Tongue (tissue), 3 donors: ENCODE measurements at places on chromosomes 2 and 18.

DNA sequence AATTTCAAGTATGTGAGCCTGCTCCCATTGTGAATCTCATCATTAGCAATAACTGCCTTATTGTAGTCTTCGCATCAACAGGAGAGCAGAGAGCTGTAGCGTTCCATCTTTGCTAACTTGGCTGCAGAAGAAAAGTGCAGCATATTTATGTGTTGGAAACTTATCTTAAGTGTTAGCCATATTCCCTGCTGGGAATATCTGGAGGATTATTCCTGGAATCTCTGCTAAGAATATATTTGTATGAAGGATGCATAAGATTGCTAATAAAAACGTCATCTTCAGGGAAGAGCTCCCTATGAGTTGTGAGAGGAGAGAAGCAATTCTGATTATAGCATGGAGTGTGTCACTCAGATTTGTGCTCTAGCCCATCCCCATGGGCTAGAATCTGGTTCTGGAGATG is 115.1 kb upstream of the REG3G start:
- DNase-seq = no peak

- DNase-seq = peak; percentile 33
Observed at GRCh38 chr2:84807063-84807485, 73.8 kb downstream of the TRABD2A start.

DNA sequence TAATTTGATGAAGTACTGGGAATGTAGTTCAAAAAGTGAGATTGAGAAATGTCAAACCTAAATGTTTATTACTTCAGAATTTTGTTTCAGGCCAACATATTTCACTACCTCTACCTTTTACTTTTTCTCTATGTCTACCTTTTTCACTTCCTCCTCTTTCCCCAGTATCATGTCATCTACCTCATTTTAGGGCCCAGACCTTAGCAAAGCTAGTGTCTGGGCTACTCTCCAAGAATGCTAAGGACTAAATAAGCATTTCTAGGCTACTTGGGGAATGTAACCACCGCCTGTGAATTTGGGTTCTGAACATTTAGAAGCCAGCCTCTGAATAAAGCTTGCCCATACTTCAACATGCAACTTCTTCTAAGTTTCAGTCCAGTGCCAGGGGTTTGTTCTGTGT is 330.4 kb downstream of the SLC4A3 start:
- no peak for DNase-seq

GRCh38 chr2:138727956-138728355 is 52.2 kb downstream of the NXPH2 start:
- no peak for DNase-seq

GRCh38 chr2:28411956-28412609 is 19.4 kb downstream of the FOSL2 start:
- DNase-seq = no peak

DNA sequence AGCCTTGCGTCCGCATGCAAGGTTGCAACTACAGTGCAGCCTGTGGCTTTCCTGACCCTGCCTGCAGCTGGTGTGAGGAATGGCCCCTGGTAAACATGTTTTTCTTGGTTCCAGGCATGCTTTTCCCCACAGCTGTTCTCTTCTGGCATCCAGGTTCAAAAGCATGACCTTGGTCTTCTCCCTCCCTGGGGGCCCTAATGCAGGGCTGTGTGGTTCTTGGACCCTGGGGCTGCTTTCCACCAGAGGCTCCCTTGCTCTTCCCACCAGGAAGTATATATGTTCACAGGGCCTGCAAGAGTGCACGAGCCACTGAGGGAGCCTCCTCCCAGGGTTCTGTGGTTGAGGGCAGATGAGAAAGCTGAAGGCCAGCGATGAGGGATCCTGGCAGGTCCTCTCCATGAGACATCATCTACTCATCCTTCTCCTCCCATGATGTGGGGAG is 125.9 kb downstream of the BCL2L11 start:
- DNase-seq = no peak

DNA sequence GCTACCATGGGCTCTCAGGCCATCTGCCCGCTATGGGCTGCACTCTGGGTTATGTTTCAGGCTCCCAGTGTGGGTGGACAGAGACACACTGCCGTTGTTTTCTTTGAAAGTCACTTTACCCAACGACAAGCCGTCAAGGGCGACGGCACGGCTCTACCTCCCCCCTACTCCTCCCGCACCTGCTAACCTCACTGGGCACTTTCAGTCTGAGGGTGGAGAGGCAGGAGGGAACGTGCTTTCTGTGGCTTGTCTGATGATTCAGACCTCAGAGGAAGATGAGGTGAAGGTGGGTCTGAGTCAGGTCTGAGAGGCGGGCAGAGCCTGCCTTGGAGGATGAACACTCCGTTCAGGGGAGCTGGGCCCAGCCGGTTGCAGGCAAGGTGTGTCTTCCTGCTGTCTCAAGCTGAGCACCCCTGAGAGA is 147.6 kb upstream of the HDAC4 start:
- DNase-seq = no peak

- peak; percentile 50 for DNase-seq
Observed at GRCh38 chr2:215436705-215437565, 1.1 kb upstream of the FN1 start.
